ENCODE measurements at places on chromosomes 2 and 18.

GRCh38 chr2:219056176-219056895, 4.4 kb downstream of the IHH start:
- no peak for DNase-seq

DNA sequence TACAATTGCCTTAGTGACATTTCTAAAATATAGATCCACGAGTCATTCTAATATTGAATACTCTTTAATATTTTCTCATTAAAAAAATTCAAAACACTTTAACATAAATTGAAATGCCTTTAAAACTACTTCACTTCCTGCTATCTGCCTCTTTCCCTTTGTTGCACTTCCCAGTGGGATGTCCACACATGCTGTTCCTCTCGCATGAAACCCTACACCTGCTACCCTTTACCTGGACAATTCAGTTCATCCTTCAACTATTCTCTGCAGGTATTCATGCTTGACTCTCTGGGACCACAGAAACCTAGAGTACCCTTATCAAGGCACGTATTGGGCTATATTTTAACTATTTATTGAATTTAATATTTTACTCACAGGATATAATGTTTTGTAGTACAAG, 373.3 kb upstream of the GALNT5 start:
- no peak for DNase-seq

GRCh38 chr18:5604778-5605177, 61.0 kb upstream of the EPB41L3 start:
- no peak for DNase-seq

DNA sequence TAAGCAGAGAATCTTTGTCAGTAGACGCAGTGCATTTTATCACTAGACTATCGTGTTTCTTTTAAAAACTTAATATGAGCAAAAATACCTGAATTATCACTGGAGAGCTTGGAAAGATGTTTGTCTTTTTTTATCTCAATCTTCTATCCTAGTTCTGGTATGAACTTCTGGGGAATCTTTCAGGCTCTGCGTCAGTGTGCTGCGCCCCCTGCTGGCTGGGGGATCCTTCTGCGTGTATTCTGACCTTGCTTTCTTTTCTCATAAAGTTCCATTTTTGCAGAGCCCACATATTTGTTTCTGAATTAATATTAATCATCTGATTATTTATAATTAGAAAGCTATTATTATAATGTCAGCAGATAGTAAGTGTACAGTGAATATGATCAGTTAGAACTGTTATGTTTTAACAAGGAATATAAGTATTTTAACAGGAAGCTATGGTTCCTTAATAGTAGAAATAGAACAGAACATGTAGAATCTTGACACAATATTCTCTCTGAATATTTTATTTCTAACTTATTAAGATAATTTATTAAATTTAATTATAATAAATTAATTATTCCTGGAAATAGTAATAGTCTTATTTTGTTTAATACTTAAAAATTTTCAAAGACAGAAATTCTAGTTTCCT, 945.0 kb upstream of the CRIM1 start:
- DNase-seq: peak; percentile 78

DNA sequence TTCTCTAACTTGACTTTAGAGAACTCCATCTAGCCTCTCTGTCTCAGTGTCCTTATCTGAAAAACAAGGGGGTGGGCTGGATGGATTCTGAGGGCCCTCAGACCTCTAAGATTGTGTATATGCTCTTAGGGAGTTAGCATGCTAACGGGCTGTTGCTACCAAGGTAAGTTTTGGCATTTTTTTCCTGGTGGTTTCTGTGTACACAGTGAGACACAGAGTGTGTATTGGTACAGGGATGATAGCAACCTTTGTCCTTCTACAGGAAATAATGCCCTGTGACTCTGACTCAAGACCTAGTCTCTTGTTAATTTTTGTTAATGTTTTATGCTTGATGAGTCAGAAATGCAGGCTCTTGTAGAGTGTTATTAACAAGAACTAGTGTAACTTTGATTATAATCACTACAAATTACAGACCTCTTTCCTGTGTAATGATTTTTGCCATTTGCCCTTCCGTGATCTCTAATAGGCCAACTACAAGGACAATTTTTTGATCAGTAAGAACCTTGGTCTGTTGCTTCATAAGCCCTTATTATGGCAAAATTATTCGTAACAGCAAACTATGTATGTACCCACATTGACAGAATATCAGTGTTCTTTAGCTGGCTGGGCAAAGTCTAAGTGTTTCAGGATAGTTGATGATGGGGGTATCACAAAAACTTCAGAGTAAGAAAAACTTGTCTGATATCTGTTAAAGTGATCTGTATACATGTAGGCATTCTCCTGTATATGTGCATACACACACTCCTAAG, 89.7 kb downstream of the SPTBN1 start:
- no peak for DNase-seq

GRCh38 chr2:46917628-46918027, 2.0 kb upstream of the MCFD2 start:
- DNase-seq: no peak

GRCh38 chr18:519019-519879, 18.7 kb upstream of the COLEC12 start:
- DNase-seq: no peak

- DNase-seq: peak; percentile 71
Measured at GRCh38 chr18:10032331-10033015, 118.7 kb downstream of the VAPA start.

GRCh38 chr2:1115843-1116539, 165.3 kb downstream of the SNTG2 start:
- no peak for DNase-seq

- DNase-seq: no peak
Measured at GRCh38 chr18:34609986-34610648, 100.0 kb upstream of the DTNA start.

DNA sequence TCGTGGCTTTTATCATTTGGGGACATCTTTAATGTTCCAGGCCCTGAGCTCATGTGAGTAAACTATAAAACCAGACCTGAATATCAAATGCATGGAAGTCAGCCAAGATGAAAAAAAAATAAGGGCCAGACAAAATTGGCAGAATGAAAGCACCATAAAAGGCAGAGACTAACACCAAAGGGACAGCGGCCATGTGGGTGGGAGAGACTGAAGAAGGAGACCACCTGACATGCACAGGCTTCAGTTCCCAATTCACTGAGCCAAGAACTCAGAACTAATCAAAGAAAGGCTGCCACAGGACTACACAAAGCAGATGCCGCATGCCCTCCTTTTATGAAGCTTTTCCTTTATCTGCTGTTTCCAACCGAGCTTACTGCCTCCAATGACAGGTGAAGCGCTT, 267.1 kb downstream of the RAD51AP2 start:
- DNase-seq: no peak

DNA sequence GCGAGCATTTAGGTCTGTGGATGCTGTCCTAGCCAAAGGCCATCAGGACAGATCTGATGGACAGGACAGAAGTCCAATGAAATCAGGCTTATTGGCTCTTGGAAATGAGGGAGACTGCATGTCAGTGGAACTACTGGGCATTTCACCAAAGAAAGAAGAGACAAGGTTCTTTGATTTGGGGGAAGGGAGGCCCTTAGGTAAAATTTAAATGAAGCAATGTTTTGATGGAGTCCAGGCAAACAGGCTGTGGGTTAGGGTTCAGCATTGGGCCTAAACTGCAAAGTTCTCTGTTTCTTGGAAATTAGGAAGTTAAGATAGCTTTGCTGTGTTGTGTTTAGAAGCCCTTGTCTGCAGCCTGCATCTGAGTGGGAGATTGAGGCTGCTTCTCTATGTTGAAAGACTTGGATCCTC, 31.6 kb upstream of the RNF149 start:
- DNase-seq: no peak

GRCh38 chr18:36471393-36471792, 173.9 kb downstream of the FHOD3 start:
- DNase-seq: no peak

DNA sequence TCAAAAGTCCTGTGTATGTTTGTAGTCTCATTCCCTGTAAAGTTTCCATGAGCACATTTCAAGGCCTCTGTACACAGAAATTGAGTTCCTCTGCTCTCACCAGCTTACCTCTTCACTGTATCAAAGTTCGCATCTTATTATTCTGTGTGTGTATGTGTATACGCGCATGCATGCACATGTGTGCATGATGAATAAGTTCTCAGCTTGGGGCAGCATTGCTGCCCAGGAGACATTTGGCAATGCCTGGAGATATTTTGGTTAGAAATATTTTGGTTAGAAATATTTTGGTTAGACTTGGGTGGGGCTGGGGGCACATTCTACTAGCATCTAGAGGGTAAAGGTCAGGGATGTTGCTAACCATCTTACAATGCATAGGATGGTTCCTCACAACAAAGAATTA, 23.4 kb downstream of the TCF7L1 start:
- DNase-seq: no peak

DNA sequence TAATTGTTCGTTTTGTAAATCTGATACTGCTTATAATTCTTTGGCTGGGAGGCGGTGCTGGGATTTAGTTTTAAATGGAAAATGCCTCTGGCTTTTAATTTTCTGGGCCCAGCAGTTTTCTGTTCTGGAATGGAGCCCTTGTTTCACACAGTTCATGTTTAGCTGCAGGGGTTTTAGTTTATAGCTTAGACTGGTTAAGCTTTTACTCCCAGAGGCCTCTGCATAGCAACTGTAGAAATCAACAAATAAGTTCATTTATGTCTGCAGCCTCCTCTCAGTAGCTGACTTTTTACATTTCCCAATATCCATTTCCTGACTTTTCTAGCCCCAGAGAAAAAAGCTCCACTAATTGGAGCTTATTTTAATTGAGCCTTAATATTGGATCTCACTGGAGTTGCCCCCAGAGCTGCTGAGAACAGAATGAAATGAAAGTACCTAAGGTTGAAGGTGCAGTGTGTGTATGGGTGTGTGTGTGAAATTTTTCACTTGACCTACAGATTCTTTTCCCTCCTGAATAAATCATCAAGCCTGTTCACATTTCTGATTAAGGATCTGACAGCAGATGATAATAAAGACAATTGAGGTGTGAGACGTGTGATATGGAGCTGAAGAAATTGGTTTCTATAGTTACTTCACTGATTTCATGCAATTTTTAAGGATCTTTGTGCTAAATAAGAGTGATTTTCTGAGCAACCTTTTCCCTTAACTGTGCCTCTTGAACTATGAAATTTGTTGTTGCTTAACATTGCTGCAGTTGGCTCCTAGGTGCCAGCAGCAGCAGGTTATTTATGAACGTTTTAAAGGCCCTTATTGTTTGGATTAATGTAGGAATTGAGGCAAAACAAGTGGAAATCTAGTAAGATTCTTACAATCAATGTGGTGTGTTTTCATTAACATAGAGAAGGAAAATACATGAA, 109.6 kb downstream of the TAF4B start:
- DNase-seq: no peak

DNA sequence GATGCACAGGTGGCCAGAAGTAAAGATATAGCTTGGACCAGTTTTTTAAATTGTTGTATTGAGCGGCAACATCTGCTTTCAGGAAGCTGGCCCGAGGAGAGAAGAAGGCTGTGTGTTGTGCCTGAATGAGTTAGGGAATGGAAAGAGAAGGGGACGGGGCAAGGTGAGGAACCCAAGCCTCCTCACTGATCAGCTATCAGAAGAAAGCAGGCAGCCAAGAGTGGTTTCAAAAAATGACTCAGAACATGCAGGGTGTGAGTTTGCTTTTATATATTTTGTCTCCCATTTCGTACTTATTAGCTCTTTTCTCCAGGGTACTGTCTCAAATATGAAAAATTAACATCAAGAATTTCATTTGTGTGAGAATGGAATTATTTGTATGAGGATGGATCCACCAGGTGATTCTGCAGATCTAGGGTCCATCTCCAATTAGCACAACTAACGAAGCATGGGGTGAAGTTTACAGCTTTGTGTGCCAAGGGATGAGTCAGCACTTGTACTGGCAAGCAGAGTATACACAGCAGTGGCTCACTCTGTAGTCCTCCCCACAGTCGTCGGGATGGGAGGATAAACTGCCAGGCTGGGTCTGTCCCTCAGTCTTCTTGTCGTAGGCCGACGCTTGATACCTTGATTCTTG, 175.7 kb downstream of the PIEZO2 start:
- no peak for DNase-seq

GRCh38 chr2:113167962-113168340, 5.8 kb upstream of the PSD4 start:
- DNase-seq: peak; percentile 51

GRCh38 chr2:183149489-183149888, 25.2 kb downstream of the NUP35 start:
- DNase-seq: no peak

DNA sequence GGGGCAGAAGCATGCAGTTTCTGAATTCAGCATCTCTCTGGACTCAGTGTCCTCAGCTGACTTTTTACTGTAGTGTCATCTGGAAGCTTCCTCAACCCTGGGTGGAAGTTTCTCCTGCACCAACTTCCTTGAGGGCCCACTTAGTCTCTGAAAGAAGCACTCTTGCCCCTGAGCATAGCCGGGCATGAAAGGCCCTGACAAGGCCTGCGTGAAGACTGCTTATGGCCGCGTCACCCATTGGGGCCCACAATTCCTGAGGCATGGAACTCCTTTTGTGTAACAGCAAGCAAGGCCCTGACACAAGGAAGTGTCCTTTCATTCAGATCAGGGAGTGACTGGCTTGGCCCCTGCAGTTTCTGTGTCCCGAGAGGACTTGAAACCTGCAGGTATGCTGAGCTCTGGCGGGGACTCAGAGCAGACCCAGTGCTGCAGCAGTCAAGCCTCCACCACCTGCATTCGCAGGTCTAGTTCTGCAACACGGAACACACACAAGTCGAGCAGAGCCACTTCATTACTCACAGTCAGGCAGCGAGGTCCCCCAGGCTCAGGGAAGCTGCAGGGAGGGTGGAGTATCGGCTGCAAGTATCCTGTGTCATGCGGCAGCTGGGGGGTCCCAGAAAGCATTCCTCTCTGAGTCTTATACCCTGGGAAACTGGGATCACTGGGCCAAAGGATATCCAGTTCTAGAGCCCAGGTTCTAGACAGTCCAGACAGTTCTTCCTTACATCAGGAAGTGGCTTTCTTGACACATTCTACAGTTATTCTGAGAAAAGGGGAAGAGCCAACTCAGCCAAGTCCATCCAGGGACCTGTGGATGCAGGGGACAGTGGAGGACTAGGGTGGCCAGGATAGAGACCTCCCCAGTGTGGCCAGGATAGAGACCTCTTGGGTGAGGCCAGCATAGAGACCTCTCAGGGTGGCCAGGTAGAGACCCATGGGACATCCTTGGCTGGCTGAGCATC, 35.6 kb upstream of the PRLH start:
- DNase-seq: no peak

DNA sequence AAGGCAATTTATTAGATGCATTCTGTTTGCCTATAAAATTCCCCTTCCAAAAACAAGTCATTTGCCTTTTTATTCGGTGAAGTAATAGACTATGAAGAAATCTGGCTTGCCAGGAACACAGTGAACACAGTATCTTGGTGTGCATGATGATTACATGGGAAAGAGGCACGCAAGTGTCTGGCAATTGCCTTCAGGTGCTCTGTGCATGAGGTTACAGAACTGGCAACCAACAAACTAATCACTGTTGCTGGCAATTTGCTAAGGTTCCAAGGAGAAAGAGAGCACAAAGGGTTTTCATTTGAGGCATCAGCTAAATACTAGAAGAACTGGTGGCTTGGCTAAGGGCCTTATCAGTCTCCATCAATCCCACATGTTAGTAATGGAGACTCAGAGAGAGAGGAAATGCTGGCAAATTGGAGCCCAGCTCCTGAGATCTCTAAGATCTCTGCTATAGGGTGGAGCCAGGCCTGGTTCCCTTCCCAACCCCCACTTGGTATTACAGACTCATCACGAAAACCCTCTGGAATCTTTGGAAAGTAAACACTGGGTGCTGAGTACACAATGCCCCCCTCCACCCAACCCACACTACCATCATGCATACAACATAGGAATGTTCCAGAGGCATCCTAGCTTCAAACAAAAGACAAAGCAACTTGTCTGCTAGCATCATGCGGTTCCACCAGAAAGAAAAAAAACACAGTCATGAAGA, 10.4 kb downstream of the RNF152 start:
- DNase-seq: no peak

- no peak for DNase-seq
Measured at GRCh38 chr18:27114842-27115241, 70.3 kb downstream of the CHST9 start.

Data from activated CD8-positive, alpha-beta memory T cell treated with anti-CD3 and anti-CD28 coated beads, Interleukin-2, amount 50 U/mL, for 48 hours (primary cell).